ENCODE measurements at places on chromosomes 16 and 17.

GRCh38 chr17:72342061-72342460 is 221.2 kb downstream of the SOX9 start:
- DNase-seq, result no peak

DNA sequence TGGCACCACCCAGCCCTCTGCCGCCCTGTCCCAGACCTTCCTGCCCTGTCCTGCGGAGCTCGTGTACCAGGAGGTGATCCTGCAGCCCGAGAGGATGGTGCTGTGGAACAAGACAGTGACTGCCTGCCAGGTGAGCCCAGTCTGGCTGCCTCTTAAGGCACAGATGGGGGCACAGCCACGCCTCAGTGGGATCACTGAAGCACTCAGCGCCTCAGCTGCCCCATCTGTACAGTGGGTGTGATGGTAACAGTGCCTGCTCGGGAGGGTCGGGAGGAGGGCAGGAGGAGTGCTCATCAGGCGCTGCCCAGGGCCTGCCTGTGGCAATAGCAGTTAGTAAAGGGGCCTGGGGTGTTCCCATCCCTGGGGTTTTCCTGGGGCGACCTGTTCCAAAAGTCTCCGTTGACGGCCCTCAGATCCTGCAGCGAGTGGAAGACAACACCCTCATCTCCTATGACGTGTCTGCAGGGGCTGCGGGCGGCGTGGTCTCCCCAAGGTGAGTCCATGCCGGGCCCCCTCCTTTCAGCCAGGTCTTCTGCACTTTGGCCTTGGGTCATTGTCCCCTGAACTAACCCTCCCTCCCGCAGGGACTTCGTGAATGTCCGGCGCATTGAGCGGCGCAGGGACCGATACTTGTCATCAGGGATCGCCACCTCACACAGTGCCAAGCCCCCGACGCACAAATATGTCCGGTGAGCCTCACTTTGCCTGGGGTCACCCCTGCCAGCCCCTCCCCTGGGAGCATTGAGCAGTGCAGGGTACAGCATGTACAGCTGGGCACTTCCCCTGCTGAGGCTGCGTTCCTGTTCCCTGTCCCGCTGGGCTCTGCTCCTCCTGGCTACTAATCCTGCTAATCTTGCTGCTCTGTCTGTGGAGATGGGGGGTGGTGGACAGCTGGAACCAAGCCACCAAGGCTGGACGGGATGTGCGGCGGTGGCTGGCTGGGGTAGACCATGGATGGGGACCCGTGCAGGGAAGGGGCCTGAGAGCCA is 4.5 kb upstream of the TCAP start:
- DNase-seq, result no peak

DNA sequence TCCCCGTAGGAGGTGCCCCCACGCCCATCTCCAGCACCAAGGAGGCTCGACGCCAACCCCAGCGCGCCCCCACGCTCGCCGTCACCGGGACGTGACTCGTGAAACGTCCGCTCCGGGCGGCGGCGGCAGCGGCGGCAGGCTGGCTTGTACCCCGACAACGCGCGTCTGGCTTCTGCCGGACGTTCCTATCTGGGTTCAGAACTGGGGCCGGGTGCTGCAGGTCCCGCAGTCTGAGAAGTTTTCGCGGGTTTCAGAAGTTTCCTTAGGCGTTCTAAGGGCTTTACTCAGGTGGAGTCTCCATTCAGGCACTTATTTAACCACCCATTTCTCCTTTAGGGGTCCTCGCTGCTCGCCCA is 672 bp upstream of the ALKBH5 start:
- peak; percentile 65 for DNase-seq

DNA sequence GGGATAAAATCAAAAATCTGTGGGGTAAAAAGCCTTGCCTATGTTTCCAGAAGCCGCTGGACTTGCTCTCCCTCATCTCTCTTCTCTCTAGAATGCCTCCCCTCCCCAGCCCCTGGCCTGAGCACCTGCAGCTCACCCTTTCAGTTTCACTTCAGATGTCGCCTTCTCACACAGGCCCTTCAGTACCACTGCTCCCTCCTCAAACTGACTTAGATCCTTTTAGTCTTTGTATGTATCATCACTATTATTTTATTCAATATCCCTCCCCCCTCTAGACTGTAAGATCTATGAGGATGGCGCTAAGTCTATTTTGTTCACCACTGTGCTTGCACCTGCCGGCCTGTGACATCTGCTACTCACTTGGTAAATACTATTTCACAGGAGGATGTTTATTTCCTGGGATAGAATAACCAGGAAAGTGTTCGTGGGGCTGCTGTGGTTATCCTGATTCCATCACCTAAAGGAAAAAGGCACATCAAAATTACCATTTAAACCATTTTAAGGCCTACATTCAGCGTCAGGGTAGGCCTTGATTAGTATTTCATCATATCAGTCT is 122.3 kb downstream of the MRTFB start:
- no peak for DNase-seq

- DNase-seq, result no peak
Observed at GRCh38 chr16:88685156-88686061, 898 bp downstream of the SNAI3 start.

Measured in neural crest cell (in vitro differentiated cells).